ENCODE measurements at places on chromosomes 5 and 9.

DNA sequence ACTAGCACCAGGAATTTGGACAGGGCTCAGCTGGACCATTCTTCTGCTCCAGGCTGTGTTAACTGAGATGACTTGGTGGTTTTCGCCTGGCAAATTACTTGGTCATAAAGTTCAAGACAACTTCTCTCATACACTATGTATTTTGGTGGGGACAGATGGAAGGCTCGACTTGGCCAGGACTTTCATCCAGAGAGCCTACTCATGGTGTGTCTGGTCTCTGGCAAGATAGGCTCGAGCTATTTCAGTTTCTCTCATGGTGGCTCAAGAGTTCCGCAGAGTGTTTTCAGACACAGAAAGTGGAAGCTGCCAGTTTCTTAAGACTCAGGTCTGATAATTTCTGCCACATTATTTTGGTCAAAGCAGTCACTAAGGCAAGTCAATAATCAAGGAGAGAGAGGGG lies 135.6 kb downstream of the IRX2 start:
- no peak for DNase-seq

GRCh38 chr9:86263876-86264275 lies 4.4 kb upstream of the C9orf153 start:
- no peak for DNase-seq

DNA sequence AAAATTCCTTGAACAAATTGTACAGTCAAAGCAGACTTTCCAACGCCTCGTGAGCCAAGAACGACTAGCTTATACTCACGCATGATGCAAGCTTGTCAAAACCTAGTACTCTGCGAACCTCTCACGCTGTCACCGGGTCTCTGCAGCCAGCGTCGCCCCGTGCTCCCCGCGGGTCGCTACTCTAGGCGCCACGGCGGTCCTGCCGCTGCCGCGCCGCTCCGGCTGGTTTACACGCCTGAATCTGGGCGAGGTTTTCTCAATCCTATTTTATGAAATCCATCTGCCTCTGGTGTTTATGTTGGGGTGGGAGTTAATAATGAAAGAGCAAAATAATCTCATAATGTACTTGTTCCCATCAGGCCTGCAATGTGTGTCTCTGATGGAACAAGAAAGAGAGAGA lies 90.9 kb downstream of the SV2C start:
- no peak for DNase-seq

DNA sequence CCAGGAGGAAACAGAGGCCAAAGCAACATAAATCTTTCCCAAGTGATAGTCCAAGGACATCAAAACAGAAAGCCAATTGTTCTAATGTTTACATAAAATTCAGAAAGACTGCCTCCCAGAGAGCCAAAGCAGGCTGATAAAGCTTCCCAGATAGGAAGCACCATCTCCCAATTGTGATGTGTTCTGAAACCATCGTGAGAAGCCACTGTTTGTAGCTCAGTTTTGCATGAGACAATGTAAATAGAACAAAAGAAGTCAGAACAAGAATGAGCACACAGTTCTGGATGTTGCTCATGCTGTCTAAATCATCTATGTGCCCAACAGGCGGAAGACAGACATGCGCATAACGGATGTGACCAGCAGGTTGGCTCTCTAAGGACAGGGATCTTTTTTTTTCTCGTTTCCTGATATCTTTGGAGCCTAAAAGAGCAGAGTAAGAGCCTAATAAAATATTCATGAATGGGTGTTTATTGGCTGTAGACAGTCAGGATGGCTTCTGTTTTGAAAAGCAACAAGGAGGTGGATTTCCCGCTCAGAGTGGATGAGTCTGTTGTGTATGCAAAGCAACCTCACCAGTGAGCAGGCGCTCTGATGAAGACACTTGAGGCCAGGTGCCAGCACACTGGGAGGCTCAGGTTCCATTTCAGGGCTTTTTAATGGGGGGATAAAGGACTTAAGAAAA lies 113.6 kb downstream of the GNA14 start:
- DNase-seq = no peak

DNA sequence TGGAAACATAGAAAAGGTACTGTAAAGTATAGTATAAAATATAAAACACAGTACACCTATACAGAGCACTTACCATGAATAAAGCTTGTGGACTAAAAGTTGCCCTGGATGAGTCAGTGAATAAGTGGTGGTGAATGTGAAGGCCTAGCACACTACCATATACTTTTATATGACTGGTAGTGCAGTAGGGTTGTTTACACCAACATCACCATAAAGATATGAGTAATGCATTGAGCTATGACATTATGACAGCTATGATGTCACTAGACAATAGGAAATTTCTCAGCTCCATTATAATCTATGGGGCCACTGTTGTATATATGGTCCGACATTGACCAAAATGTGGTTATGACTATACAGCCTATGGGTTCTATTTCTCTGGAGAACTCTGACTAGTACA lies 291.8 kb upstream of the ACTBL2 start:
- no peak for DNase-seq

- no peak for DNase-seq
These were observed 36.3 kb downstream of the FAM163B start for GRCh38 chr9:133572821-133573361.

DNA sequence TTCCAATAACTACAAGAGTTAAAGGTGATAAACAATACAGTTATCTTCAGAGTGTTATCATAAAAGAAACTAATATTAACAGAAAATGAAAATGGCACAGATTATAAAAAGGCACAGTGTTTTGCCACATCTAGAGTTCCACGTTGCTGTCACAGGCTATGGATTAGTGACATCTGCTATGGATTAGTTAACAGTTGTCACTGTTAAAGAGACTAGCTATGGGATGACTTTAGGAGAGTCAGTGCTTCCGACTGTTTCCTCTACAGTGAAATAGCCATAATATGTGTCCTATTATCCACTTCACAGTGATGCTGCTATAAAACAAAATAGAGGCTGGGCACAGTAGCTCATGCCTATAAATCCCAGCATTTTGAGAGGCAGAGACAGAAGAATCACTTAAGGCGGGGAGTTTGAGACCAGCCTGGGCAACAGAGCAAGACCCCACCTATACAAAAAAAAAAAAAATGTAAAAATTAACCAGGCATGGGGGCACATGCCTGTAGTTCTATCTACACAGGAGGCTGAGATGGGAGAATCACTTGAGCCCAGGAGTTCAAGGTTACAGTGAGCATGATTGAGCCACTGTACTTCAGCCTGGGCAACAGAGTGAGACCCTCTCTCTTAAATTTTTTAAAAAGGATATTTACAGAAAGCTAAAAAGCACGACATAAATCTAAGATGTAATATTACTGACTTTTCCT lies 19.7 kb downstream of the MAPKAP1 start:
- no peak for DNase-seq

GRCh38 chr9:127067603-127068220 lies 54.7 kb downstream of the ANGPTL2 start:
- no peak for DNase-seq

- DNase-seq = no peak
These were observed 160.8 kb downstream of the CEMIP2 start for GRCh38 chr9:71607461-71607881.

DNA sequence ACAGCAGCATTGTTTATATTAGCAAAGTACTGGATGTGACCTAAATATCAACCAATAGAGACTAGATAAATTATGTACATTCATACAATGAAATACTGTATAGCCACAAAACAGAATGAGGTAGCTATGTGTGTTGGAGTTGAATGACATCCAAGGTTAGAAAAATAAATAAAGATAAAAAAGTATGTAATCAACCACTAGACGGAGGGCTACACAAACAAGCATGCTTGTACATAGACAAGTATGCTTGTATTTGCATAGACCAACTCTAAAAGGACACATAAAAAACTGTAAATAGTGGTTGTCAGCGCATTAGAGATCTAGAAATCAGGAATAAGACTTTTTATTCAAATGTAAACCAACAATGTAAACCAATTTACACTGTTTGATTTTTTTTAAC lies 3.0 kb downstream of the FEM1C start:
- no peak for DNase-seq

DNA sequence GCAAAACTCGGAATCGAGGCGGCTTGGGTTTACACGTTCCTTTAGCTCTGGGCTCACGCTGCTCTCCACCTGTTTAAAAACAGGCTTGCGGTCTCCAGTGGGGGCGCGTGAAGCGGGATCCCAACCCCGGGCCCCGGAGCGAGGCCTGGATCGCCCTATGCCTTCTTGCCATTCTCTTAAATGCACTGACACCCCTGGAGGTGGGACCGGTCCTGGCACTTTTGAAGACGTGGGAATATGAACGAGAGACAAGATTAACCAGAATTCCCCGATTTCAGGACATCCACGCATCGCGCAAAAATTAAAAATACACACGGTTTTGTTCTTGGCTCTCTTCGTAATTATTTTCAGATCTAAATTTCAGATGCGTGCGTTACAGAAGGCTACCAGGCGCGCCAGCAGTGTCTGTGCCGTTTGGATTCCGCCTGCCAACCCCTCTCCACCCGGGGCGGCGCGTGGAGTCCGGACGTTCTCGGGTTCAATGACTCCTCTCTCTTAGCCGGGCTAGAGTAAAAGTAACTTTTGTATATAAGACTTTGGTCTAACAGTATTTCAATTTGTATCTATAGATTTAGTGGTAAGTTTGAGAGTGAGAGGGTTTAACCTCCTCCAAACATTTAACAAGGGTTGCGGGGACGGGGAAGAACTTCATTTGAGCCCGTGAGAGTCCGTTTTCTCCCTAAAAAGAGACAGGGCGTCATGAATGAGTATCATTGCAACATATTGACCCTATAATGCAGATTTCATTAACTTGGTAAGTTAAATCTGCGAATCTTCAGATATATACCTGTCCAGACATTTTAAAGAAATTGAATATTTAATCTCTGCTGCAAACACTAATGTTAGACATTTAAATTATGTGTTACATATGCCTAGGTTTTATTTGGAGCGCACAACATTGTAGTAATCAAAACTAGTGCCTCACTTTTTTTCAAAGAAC lies 3.8 kb downstream of the FOXD1 start:
- no peak for DNase-seq

DNA sequence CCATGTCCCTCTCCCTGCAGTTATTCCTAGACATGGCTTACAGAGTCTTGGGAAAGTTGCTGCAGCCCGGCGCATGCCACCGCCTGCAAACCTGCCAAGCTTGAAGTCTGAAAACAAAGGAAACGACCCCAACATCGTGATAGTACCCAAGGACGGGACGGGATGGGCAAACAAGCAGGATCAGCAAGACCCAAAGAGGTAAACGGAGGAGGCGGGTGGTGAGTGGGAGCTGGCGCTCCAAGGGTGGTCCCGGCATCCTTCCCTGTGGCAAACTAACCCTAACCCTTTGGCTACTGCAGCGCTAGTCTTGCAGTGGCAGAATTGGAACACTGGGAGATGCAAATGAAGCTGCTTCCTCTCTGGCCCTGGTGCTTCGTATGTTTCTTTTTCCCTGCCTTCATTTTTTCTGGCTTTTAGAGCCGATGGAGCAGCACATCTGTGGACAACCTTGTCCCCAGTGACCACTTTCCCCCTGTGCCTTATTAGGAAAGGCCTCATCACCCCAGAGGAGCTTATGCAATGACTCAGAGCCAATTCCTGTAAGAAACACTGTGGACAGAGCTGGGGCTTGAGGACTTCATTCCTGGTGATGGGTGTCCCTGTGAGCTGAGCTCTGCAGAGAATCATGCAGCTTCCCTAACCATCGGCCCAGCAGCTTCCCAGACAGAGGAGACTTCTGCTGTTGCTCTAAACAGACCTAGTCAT lies 38.9 kb downstream of the PRRC2B start:
- no peak for DNase-seq

DNA sequence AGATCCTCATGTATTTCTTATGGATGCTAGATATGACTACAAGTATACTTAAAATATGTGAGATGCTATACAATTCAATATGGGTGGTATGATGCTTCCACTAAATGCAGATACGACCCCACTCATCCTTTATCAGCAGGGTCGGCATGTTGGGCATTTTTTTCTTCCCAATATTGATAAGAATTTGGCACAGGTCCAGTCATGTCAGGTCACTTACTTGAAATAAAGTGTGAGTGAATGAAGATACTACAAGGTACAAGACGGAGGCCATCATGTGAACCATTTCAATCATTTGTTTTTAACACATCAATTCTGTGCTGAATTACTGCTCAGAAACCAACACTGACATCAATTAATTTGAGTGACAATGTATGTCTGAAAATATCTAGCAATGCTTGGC lies 146.9 kb upstream of the GNA14 start:
- DNase-seq = no peak

- no peak for DNase-seq
These were observed 216.6 kb downstream of the TLE1 start for GRCh38 chr9:81472701-81473100.

- no peak for DNase-seq
These were observed 223.7 kb upstream of the MSX2 start for GRCh38 chr5:174500636-174501035.

DNA sequence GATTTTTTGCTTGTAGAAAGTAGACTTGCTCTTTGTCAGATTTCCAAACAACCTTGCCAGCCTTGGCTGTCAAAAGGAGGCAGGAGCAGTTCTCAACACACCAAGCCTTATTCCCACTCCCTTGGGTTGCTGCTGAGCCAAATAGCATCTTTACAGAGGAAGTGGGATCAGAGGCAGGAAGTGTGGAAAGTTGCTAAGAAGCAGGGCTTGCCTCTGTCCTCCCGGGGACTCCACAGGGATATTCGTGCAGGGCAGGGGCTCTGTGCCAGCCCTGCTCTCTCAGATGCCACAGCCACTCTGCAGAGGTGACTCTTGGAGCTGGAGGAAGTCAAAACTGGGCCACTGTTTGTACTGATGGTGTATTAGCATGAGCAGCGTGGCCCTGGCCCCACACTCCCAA lies 24.3 kb downstream of the PTPDC1 start:
- DNase-seq = no peak

GRCh38 chr5:83972236-83972635 lies 251.6 kb upstream of the HAPLN1 start:
- no peak for DNase-seq

GRCh38 chr5:15831408-15831807 lies 331.4 kb downstream of the FBXL7 start:
- no peak for DNase-seq

DNA sequence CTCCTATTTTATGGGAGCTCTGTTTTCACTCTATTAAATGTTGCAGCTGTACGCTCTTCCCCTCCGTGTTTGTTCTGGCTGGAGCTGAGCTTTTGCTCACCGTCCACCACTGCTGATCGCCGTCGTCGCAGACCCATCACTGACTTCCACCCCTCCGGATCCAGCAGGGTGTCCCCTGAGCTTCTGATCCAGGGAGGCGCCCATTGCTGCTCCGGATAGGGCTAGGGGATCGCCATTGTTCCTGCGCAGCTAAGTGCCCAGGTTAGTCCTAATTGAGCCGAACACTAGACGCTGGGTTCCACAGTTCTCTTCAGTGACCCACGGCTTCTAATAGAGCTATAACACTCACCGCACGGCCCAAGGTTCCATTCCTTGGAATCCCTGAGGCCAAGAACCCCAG lies 96.2 kb upstream of the PRDM9 start:
- no peak for DNase-seq

GRCh38 chr5:87845734-87846133 lies 422.9 kb downstream of the TMEM161B start:
- DNase-seq = no peak

GRCh38 chr9:7045361-7045760 lies 287.6 kb downstream of the KDM4C start:
- DNase-seq = no peak

GRCh38 chr5:127804886-127805426 lies 101.8 kb downstream of the CCDC192 start:
- no peak for DNase-seq

All from right lobe of liver (tissue), 6 donors.